Activated CD4-positive, alpha-beta T cell treated with anti-CD3 and anti-CD28 coated beads, Interleukin-2, amount 10 ng/mL, durations not matched to agents 7 days and 5 days (primary cell): ENCODE measurements at places on chromosomes 5 and 9. TPM values are rescaled to one million over a fixed set of nuclear protein-coding genes. Genes with fewer than 3 reads are reported as not detected.

PCDHGA2 gene
- total RNA-seq, result not detected

FAM221B gene
- total RNA-seq, result not detected

DNA sequence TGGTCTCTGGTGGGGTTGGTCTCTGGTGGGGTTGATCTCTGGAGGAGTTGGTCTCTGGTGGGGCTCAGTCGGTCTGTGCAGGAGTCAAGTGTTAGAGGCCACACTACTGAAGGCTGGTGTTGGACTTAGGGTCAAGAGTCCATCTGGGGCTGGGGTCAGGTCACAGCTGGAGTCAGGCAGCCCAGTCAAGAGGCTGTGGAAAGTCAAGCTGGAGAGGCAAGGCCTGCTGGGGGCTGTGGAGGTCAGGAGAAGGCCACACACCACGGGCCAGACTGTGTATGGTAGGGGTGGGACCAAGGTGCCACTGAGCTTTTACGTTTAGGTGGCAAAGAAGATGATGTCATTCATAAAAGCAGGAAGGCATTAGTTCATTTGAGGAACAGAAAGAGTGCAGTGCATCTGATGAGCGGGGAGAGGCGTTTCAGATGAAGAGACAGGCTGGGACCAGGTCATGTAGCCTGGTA lies 16.7 kb upstream of the CD74 start:
- no peak overlapping the region for H3K27ac ChIP-seq
- no peak for DNase-seq
- no peak overlapping the region for H3K4me3 ChIP-seq
- H3K4me1 ChIP-seq, result no peaks in the 10 kb centered on the region
- H3K36me3 ChIP-seq, result no peaks in the 10 kb centered on the region

DNA sequence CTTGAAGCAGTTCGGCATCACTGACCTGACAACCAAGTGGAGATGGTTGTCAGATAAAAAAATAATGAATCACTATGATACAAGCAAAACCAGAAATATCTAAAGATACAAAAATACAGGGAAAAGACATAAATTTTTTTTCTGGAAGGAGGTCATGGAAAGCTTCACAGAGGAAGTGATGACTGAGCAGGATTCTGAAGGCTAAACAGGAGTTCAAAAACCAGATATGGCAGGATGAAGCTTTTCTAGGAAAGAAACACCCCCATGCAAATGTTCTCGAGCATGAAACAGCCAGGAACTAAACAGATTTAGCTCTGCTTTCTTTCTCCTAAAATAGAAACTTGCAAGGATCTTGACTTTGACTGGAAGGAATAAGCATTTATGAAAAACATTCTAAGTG lies 60.7 kb upstream of the IFNE start:
- no peaks in the 10 kb centered on the region for H3K27me3 ChIP-seq
- DNase-seq, result no peak
- H3K4me1 ChIP-seq, result peaks cover 1% of the 10 kb centered on the region
- no peaks in the 10 kb centered on the region for H3K36me3 ChIP-seq
- no peak overlapping the region for H3K27ac ChIP-seq

DNA sequence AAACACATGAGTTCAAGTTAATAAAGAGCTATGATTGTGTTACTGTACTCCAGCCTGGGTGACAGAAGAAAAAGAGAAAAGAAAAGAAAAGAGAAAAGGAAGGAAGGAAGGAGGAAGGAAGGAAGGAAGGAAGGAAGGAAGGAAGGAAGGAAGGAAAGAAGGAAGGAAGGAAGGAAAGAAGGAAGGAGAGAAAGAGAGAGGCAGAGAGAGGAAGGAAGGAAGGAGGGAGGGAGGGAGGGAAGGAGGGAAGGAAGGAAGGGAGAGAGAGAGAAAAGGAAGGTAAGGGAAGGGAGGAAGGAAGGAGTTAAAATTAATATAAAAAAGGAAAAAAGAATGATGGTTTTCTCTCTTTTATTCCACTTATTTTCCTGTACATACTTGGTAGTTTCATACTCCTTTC lies 89.5 kb upstream of the ZBTB43 start:
- H3K36me3 ChIP-seq, result no peaks in the 10 kb centered on the region
- no peak overlapping the region for H3K27ac ChIP-seq
- DNase-seq, result no peak
- no peak overlapping the region for H3K4me3 ChIP-seq
- peaks cover 13% of the 10 kb centered on the region for H3K27me3 ChIP-seq

DNA sequence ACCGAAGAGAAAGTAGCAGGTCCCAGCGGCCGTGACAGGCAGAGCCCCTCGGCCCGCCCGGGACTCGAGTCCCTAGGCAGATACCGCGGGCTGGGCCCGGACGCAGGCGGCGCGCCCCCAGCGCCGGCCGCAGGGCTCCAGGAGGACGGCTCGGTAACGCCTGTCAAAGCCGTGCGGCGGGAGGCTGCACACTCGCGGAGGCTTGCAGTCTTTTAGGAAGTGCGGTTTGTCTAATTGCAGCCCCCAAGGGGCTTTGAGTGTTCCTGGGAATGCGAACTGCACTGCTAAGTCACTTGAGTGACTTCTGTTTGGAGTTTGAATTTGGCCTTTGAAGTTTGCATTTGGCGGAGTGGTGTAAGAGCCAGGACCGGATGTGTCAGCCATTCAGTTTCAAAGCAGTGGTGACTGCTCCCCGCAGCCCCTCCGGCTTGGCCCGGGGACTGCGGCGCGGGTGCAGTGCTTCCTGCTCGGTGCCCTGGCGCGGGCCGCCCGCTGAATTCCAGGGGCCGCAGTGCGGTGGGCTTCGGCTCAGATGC lies 1.3 kb downstream of the MAP3K1 start:
- peak overlapping the region; percentile 90 for H3K27ac ChIP-seq
- no peaks in the 10 kb centered on the region for H3K27me3 ChIP-seq
- peak; percentile 78 for DNase-seq
- H3K36me3 ChIP-seq, result peaks cover 31% of the 10 kb centered on the region
- peaks cover 50% of the 10 kb centered on the region for H3K4me1 ChIP-seq
